ENCODE measurements at places on chromosomes 5 and 9.

DNA sequence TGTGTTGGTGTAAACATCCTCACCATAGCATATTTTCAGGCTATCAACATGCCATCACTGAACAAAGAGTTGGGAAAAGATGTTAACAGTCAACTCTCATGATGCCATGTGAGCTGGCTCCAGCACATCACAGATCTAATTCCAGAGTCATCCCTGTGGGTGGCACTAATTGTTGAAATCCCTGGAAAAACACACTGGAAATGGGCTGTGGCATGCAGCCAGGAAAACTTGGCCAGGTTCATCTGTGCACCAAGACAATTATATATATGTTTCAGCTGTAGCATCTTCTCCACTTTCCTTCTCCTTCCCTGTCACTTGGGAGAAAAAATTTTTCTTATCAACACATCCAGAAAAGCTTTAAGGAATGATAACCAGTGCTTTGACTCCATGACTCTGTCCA is 313.7 kb downstream of the TRIM32 start:
- no peak for DNase-seq

DNA sequence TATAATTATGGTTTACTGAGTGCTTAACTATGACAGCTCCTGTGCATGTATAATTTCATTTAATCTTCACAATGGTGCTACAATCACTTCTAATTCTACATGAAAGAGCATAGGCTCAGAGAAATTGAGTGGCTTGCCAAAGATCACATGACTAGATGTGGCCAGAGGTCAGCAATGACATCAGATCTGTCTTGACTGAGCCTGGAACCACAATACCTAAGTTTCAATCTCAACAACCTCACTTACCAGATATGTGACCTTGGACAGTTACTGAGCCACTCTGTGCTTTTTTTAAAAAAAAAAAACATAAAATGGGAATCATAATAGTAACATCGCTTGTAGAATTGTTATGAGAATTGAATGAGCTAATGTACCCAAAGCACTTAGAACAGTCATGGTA is 130.7 kb downstream of the TRIM32 start:
- DNase-seq, result no peak

DNA sequence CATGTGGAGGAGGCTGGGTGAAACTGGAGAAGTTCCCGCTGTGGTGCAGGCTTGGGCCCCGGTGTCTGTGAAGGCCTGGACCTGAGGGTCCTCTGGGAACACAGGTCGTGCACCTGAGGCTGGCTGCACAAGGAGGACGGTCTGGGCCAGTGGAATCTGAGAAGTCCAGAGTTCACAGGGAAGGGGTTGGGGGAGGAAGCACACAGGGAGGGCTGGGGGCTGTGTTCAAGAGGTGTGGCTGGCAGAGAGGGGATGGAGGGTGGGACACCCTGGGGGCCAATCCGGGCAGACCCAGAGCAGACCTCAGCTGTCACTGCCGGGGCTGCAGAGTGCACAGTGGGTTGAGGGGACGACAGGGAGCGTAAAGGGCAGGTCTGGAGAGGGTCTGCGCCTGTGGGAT is 2.6 kb downstream of the SLC9A3 start:
- no peak for DNase-seq

DNA sequence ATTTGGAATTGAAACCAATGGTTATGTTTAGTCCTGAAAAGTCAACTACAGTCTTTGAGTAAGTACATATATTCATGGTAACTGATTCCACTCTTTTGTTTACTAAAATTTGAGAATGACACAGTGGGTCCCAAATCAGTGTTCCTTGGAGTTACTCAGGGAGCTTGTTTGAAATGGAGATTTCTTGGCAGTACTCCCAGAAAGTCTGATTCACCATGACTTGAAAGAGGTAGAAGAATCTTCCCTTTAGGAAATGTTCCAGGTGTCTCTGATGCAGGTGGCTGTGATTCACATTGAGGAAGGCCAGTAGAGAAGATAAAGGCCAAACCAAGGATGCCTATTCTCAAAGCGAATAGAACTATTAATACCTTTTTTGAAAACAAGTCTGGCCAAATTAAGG is 1078.3 kb downstream of the CDH12 start:
- no peak for DNase-seq

DNA sequence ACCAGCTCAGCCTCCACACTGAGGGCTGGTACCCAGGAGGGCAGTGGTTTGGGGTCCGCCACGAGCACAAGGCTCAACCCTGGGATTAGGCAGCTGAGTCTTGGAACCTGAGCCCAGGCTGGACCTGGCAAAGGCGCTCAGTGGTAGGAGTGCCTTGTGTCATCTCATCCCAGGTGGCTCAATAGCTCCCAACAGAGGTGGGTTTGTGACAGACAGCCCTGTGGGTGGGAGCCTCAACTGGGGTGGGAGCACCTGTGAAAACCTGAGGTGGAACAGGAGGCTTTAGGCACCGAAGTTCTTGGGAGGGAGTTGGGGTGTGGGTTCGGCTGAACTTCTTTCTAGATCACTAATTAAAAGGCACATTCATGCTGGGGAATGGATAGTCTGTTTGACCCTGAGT is 35.2 kb upstream of the SMU1 start:
- DNase-seq, result no peak

GRCh38 chr5:39015743-39016586 is 58.2 kb downstream of the RICTOR start:
- no peak for DNase-seq

DNA sequence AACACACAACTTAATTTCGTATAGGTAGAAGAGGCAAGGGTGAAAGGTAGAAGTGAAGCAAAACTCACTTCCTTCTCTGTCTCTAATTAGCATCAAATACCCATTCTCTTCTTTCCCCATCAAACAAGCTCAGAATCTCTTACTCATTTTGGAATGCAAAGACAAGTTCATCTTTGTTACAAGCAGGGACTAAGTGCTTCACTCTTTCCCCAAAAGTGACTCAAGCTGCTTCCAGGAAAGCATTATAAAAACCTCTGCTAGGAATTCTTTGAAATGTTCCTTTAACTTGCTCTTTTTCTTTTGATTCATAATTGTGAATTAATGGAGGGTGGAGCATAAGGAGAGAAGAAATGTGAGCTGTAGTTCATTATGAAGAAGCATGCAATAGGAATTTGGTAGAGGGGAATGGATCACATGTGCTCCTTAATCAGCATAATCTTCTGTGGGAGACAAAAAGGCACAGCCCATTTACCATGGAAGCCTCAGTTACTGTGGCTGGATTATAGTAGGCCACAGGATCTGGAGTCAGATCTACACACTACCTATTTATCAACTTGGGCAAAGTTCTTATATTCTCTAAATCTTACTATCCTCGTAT is 109.5 kb upstream of the DPYSL3 start:
- no peak for DNase-seq

- no peak for DNase-seq
Observed at GRCh38 chr5:154129013-154129412, 61.5 kb upstream of the GALNT10 start.

- DNase-seq, result no peak
Observed at GRCh38 chr9:99509900-99510535, 287.9 kb downstream of the SEC61B start.

GRCh38 chr9:73216100-73216499 is 64.4 kb downstream of the ANXA1 start:
- no peak for DNase-seq

GRCh38 chr5:107949688-107950341 is 279.1 kb upstream of the EFNA5 start:
- DNase-seq, result no peak

DNA sequence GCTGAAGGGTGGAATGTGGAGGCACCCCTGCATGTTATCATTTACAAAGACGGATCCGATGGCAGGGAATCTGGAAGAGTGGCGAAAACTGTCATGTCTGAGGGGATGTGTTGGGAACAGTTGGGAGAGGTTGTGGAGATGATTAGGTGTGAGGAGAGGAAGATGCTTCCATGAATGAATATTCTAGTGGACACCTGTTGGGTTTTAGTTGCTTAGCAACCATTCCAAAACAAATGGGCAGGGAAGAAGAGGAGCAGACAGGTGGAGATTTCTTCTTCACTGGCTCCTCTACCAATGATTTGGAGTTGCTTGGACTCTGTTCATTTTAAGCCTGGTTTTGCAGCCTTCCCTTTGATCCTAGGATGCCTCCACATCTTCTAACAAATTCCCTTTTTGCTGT is 465.3 kb upstream of the CLINT1 start:
- no peak for DNase-seq

DNA sequence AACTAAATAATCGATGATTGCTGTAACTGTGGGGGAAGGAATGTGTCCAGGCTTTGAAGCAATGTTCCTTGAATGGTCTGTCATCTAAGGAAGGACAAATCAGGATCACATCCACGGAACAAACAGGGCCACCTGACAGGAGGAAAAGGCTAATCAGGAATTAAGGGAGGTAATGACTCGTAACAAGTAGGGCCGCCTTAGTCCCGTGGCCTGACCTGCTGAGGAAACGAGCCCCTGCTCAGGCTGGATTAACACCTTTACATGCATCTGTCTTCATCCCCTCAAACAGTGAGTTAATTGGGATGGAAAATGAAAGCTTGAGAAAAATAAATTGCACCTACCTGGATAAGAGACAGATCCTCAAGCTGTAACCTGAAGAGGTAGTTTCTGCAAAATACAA is 227.8 kb downstream of the SEMA5A start:
- no peak for DNase-seq

All from stimulated activated CD8-positive, alpha-beta memory T cell treated with anti-CD3 and anti-CD28 coated beads, Interleukin-7, amount 100 ng/mL, for 4 hours (primary cell).